ENCODE measurements at places on chromosomes 6 and 20.

- DNase-seq, result no peak
These were observed 40.8 kb downstream of the STAU1 start for GRCh38 chr20:49147296-49147695.

GRCh38 chr20:8518878-8519277, 386.8 kb downstream of the PLCB1 start:
- DNase-seq, result no peak

GRCh38 chr6:46652603-46653438, at the start of the genes CYP39A1 and SLC25A27:
Gene CYP39A1, minus strand, starts transcription at chr6:46652818. Its CDS starts 236 bp downstream, at chr6:46652582.
Gene SLC25A27, plus strand, starts transcription at chr6:46652975. Its CDS starts 218 bp downstream, at chr6:46653193.
- DNase-seq, result peak; percentile 63

DNA sequence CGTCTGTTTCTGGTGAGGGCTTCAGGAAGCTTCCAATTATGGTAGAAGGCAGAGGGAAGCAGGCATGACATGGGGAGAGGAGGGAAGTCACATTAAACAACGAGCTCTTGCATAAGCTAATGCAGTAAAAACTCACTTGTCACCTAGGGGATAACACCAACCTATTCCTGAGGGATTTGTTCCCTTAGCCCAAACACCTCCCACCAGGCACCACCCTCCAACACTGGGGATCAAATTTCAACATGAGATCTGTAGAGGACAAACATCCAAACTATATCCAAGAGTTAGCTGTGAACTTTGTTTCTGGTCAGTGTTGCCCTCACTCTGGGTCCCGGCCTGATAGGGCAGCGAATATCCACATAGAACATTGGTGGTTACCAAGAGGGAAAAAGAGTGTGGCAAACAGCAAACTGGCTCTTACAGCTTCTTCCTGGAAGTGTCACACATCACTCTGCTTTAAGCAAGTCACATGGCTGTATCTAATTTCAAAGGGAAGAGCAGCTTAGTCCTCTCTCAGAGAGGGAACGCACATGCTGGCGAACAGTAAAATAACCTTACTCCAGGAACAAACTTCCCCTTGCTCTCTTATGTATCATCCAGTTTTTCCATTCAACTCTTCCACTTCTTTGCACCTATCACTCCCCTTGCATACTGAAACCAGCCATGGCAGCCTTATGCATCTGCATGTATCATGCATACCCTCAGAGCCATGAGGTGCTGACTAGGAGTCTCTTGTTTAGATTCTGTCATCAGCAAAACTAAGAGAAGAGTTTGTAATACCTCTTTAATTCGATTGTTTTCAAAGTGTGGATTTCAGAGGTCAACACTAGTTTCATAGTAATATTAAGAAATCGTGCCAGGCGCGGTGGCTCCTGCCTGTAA, 4.8 kb upstream of the MOCS1 start:
- no peak for DNase-seq

- no peak for DNase-seq
These were observed 8.9 kb upstream of the TAAR5 start for GRCh38 chr6:132598473-132598872.

- no peak for DNase-seq
These were observed 29.4 kb downstream of the LPA start for GRCh38 chr6:160634706-160635105.

DNA sequence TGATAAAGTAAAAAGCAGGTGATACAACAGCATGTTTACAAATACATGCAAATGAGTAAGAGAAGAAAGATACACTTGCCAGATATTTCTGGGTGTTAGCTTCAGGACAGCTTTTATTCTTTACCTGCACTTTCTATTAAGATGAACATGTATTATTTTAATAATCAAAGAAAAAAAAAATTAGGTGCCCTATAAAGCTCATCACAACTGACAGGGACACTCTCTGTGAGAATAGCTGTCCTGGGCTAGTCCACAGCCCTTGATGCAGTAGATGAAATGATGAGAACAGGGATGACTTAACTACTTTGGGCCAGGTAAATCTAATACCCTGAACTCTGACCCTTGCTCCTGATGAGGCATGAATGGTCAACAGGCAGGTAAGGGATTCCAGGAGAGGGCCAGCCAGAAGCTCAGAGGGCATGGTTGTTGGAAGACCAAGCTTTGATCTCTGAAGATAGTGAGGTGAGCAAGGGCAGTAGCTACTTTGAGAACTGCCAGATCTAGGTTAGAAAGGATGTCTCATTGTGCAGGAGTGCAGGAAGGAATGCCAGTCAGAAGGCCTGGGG, 15.6 kb downstream of the NSFL1C start:
- no peak for DNase-seq

GRCh38 chr20:49887251-49888211, 27.8 kb downstream of the SPATA2 start:
- no peak for DNase-seq

DNA sequence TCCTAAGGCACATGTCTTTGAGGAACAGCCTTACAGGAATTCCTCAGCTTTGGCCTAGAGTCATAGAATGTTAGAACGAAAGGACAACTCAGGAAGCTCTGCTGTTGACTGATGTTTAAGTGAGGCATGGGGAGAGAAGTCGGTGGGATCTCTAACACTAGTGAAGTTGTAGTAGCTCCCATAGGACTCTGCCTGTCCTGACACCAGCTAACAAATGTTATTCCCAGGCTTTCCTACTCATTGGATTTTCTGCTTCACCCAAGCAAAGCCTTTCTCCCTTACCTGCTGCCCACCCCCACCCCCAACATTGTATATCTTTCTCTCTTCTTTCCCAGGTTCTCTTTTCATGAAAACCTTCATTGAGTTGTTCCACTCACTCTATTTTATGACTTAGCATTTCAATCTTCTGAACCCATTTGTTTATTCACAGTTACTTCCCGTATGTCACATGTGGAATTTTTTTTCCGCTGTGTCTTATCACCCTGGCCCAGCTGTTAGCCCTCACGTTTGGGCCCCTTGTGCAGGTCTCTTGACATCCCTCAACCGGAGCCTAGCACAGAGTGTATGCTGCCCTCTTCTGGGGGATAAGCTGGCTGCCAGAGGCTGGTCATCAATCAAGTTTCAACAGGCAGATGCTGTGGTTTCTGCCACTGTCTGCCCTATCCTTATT, 39.2 kb upstream of the RNF8 start:
- no peak for DNase-seq

DNA sequence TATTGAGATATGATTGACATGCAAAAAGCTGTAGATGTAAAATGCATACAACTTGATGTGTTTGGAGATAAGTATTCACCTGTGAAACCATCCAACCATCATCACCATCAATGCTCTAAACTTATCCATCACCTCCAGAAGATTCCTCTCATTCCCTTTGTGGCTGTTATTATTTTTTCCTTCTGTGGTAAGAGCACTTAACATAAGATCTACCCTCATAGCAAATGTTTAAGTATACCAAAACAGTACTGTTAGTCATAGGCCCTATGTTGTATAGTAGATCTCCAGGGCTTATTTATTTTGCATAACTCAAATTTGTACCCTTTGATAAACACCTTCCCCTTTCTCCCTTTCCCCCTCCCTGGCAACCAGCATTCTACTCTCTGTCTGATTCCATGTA, 31.2 kb upstream of the CCN6 start:
- DNase-seq, result no peak

DNA sequence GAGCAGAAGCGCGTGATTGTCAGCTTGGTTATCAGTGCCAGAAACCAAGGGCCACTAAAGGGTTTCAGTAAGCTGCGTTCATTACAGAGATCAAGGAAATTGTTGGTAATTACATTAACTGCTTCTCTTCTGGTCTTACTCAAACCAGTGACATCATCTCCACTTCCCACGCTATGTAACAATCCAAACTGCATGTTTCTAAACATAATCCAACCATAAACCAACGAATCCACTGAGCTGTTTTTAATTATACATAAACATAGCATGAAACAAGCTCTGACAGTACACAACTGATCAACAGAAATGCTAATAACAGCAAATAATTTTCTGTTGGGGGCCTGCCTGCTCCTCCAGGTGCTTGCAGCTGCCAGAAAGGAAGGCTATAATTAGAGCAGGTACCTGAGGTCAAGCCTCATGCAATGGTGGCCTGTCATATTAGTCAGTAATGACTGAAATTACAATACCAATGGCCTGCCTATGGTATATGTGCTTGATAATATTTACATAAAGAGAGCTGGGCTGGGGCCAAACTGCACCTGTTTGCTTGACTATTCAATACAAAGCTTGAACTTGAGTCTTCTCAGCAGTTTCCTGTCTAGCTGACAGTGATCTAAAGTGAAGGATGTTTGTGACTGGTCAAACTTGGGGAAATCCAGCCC, 40.1 kb downstream of the ILRUN start:
- no peak for DNase-seq

- DNase-seq, result no peak
These were observed 157.0 kb upstream of the FAM83B start for GRCh38 chr6:54689620-54690019.

All from stimulated activated CD8-positive, alpha-beta memory T cell treated with anti-CD3 and anti-CD28 coated beads, Interleukin-4, amount 100 ng/mL, for 4 hours (primary cell).